Ovary (tissue), 10 donors: ENCODE measurements at places on chromosomes 6 and 20. TPM values are rescaled to one million over a fixed set of nuclear protein-coding genes. Genes with fewer than 3 reads are reported as not detected.

The IMPG1 gene
- total RNA-seq = not detected

The SAPCD1 gene
- total RNA-seq = 1.1 TPM

The TTK gene
- 0.94 TPM for total RNA-seq

The PLCB1 gene
- 7.9 TPM for total RNA-seq

The ZBTB22 gene
- total RNA-seq = 28.7 TPM
